ENCODE measurements at places on chromosomes 7 and 10.

GRCh38 chr7:51428217-51428887 lies 111.7 kb upstream of the COBL start:
- DNase-seq, result no peak

GRCh38 chr7:76509931-76510877 lies at the start of gene UPK3B:
TSS of gene UPK3B (plus strand) at chr7:76510552. CDS start at chr7:76510653, 101 bp downstream.
- no peak for DNase-seq

DNA sequence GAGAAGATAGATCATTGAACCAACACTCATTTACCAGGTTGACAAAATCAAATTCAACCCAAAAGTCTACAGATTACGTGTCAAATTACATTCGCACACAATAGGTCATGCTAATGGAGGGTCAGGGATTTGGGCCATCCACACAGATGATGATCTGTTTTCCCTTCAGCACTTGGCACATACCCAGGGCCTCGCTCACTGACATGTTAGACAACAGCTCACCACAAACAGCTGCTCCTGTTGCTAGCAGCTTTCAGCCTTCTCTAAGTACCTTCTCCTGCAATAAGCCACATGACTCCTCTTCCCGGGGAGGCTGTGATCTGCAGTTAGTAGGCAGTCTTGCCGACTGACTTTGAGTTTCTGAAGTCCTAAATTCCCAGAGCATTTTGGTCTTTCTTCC lies 18.4 kb downstream of the NKX2-3 start:
- no peak for DNase-seq

GRCh38 chr7:158399762-158400161 lies 187.9 kb downstream of the PTPRN2 start:
- no peak for DNase-seq

DNA sequence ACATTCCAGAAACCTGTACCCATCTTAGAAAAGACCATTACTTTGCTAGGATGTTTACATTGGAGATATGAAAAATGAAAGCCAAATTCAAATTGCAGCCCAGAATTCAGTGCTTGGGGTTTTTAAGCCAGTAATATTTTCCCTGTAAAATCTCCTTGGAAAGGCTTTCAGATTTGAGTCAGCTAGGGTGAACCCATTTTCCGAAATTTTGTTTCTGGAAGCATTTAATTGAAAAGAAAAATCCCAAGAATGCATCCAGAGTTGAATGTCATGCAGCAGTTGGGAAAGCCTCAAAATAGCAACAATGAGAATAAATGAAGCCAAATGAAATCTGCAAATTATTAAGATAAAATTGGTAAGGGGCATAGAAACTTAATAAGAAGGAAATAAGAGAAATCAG lies 106.4 kb downstream of the BMPER start:
- DNase-seq, result no peak

GRCh38 chr10:124301736-124302135 lies 117.0 kb downstream of the OAT start:
- DNase-seq, result no peak

GRCh38 chr10:107544706-107545520 lies 380.4 kb upstream of the SORCS1 start:
- no peak for DNase-seq

DNA sequence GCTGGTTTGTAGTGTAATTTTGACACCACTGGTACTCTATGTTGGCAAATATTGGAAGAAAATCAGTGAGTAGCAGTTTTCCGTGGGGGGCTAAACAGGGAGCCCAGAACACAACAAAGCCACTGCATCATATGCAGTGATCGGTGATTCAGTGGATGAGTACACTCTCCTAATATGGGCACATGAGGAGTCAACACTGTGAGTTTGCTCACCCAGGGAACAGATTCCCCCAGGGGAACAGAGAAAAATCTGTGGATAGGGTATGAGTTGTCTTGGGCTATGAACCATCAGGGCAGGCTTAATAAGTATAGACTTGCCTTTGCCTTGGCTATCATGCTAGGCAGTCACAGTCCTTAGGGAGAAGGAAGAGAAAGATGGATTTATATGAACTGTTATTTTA lies 227.7 kb upstream of the SEMA3E start:
- no peak for DNase-seq

DNA sequence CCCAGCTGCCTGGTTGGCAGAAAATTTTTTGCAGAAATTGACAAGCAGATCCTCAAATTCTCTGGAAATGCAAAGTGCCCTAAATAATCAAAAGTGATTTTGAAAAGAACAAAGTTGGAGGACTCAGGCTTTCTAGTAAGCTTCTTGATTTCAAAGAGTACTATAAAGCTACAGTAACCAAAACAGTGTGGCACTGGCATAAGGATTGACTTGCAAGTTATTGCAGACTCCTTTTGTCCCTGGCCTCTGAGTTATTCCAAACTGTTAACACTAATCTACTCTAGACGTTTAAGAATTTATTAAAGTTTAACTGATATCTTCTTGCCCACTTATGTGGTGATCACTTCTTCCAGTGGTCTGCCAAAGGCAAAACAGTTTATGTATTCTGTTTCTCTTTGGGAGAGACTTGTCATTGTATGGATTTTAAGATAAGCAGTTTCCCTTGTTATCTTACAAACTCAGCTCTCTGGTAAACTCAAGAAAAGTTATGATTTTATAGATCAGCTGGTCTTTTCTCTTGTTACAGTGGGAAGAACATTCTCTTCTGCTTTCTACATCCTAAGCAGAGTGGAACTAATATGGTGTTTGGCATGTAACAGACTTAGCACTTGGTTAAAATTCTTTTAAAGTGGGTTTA lies 41.4 kb downstream of the LOXL4 start:
- DNase-seq, result no peak

DNA sequence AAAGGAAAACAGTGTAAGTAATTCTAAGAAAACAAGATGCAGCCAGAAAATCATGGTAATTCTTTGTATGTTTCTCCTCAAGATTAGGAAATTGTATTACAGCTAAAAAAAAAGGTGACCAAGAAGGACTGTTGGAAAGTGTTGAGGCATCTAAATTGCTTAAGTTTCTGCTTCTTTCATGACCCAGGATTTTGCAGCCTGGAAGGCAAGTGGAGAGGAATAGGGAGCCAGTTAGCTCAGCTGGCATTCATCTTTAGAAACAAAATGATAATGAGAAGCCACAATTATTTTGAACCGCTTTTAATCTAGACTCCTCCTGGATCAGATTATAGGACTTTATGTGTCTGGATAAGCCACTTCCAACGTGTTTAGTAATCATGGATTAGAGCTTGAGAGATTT lies 56.8 kb upstream of the TMEM229A start:
- no peak for DNase-seq

- peak; percentile 13 for DNase-seq
Measured at GRCh38 chr10:63261496-63261895, 128.4 kb downstream of the NRBF2 start.

DNA sequence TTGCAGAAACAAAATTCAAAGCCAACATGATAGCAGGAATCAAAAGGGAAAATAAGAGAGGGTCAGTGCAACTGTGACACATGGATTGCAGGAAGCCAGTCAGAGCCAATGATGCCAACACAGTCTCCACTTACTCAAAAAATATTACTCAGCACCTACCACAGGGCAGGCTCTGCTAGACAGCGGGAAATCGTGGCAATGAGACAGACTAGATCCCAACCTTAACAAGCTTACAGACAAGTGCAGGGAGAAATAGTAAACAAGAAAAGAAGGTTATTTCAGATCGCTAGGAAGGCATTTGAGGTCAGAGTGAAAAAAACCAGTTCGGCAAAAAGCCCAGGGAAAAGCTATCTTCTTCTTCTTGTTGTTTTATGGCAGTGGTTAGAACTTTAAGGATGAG lies 45.2 kb upstream of the NPFFR1 start:
- DNase-seq, result no peak

GRCh38 chr10:33459602-33460001 lies 125.1 kb upstream of the NRP1 start:
- no peak for DNase-seq

DNA sequence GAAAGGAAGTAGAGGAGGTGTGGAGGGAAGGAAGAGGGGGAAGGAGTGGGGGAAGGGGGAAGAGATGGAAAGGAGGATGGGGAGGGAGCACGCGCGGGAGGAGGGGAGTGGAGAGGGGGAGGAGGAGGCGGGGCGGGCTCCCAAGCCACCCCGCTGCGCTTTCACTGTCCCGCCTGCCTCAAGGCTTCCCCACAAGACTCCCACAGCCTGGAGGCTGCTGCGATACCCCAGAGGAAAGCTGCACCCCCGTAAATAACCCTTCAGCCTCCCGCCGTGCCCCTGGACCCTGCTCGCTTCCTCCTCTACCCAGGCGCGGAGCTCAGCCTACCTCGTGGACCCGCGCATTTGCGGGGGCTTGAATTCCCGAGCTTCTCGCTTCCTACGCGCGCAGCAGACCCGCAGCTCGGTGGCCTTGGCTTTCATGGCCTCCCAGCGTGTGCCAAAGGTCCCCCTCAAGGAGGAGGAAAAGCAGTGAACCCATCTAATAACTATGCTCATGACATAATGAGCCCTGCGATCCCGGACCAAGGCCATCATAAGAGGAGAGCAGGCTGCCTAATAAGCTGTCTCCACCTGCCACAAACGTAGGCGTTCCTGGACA lies at the start of gene C10orf67:
Gene C10orf67, minus strand, starts transcription at position 557 of the 601 bp plus-strand sequence. Its CDS starts 23 bp downstream, at position 534.
- no peak for DNase-seq

GRCh38 chr10:124799211-124799610 lies 2.4 kb upstream of the ABRAXAS2 start:
- DNase-seq, result no peak

DNA sequence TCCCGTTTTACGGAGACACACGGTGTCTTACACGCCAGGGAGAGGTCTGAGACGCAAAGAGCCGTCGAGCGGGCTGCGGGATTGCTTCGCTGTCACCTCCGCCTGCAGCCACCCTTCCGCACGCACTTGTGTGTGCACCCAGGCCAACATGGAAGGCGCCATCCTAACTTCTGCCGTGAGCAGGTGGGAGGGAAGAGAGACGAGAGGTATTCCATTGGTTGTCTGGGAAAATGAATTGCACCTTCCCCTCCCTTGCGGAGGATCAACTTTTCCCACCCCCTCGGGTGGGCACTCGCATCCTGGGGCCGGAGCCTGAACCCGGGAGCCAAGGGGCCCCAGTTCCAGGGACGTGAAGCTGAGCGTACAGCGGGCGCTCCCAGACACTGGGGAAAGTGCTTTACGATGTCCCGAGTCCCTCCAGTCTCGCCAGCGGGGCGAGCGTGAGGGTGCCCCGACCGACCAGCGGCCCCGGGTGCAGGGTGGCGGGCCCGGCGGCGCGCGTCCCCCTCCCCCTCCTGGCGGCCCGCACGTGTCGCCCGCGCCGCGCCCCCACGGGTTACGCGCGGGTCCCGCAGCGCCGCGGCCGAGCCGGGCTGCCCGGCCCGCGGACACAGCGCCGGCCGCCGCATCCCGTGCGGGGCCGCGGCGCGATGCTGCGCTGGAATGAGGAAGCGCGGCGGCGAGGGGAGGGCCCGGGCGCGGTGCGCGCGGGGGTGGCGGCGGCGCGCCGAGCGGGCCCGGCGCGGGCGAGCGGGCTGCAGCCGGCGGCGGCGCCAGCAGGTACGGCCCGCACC lies 984 bp upstream of the IKZF1 start:
- DNase-seq, result peak; percentile 54

DNA sequence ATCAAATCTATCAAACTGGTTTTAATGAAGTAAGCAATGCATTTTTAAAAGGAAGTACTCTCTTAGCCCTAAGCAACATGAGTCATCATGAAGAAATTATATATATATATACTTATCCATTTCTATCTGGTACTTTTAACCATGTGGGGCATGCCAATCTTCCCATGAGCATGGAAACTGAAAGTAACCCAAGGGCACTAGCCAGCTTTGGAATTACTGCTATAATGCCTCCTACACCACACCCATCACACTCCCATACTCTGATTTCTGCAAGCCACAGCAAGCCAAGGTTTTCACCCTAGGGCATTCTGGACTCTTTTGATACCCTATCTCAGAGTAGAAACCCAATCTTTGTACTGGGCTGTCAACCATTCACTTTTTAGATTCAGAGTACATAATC lies 204.6 kb downstream of the IMMP2L start:
- DNase-seq, result no peak

- no peak for DNase-seq
Measured at GRCh38 chr7:154241988-154242387, 189.8 kb downstream of the DPP6 start.

- no peak for DNase-seq
Measured at GRCh38 chr10:82190432-82191260, 315.7 kb downstream of the NRG3 start.

- no peak for DNase-seq
Measured at GRCh38 chr7:135411098-135411497, 98.8 kb downstream of the CNOT4 start.

- DNase-seq, result no peak
Measured at GRCh38 chr7:125559921-125560320, 630.3 kb upstream of the POT1 start.

GRCh38 chr7:3957472-3958108 lies 656.5 kb downstream of the SDK1 start:
- no peak for DNase-seq

GRCh38 chr7:135414850-135415439 lies 95.0 kb downstream of the CNOT4 start:
- no peak for DNase-seq

DNA sequence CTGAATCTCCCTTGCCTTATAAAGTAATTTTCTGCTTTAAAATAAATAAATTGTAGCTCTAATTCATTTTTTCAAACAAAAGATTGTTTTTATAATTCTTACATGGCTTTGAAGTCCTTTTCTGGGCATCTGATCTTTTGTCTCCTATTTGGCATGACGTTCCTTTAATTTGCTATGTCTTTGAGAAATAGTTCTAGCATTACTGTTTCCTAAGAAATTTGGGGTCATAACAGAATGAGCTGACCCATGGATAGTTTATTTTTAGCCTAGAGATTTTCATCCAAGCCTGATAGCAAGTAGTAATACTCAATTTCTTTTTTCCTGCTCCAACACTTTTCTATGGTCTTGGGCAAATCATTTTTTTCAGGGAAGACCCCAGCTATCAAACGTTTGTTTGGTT lies 31.4 kb downstream of the CCDC71L start:
- no peak for DNase-seq

GRCh38 chr10:8544057-8544380 lies 489.5 kb downstream of the GATA3 start:
- DNase-seq, result no peak

DNA sequence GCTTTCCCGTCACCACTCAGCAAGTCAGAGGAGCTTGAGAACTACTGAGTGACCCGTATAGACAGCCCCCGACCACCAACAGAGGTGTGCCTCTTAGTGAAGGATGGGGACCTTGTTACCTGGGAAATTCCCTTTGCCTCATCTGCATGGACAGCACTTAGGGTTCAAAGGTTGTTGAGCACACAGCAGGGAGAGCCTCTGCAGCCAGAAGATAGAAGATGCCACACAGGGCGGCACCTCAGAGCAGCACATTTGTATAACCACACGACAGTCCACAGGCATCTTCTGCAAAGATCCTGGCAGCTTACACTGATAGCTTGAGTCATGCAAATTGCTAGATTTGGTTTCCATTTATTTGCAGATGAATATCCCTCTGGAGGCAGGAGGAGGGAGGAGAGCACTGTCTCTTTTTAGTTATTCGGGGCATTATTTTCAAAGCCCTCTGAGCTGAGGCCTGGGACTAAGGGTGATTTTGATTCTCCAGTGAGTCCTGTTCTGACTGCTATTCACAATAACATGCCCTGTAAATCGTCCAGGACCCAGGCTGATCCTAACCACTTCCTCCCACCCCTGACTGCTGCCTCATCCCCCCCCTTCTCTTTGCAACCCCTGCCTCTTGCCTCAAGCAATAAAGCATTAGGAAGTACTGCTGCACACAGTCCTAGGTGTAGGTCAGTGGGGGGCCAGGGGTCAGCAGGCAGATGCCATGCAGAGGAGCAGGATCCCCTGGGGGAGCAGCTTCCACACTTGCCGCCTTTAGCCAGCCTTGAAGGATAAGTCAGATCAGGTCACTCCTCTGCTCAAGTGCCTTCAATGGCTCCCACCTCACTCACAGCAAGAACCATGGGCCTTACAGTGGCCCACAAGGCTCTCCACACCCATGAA lies 24.6 kb upstream of the INMT start:
- DNase-seq, result no peak

Data from GM10248 (cell line).